ENCODE measurements at places on chromosomes 11 and 22.

- no peak for DNase-seq
These were observed 18.4 kb downstream of the MS4A6E start for GRCh38 chr11:60345489-60345888.

DNA sequence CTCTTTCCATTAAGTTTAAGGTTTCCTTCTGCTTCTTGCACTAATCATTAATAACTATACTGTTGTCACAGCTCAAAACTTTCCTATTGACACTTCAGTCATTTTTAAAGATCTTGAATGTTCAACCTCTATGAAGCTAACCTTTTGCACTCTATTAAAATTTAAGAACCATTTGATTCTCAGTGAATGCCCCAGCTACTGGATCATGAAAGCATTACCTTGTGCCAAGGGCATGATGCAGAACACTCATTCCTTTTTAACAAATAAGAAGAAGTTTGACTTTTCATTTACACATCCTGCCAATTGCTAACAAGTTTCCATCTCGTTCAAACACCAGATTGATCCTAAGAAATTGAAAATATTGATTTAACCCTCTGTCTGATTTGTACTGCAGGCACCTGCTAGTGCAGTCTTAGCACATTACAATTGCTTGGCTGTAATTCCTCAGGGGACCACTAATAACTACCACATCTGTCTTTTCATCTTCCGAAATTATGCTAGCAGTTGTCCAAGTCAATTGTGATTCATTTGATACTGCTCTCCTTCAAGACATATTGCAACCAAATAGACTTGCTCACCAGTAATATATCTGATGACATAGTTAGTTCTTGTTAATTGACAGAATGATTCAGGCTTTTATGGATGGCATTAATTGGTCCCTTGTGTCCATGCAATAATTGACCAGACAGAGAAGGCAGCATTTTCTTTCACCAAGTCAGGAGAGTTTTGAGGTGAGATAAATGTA is 158.4 kb downstream of the TEAD1 start:
- no peak for DNase-seq

DNA sequence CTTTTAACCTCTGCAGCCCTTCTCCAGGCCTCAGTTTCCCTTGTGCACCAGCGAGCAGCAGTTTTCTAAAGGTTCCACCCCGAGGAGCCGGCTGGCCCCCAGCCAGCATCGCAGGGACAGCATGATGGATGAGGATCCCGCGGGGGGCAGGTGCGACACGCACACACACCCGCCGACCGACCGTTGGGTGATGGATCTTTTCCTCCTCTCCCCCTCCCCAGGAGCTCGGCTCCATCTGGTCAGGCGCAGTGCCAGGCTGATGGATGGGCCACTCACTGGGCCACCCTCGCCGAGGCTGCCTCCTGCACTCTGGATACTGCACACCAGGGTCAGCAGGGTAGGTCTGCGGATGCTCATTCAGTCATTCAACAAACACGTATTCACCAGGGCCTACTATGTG is 12.8 kb upstream of the CABP7 start:
- no peak for DNase-seq

GRCh38 chr11:31845331-31845730 is 34.2 kb upstream of the PAX6 start:
- no peak for DNase-seq

DNA sequence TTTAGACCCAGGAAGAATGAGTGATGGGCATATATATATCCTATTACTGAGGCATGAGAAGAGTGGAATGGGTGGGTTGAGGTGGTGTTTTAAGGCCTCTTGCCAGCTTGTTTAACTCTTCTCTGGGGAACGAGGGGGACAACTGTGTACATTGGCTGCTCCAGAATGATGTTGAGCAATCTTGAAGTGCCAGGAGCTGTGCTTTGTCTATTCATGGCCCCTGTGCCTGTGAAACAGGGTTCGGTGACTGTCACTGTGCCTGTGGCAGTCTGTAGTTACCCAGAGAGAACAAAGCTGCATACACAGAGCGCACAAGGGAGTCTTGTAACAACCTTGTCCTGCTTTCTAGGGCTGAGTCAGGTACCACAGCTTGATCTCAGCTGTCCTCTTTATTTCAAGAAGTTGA is 11.7 kb downstream of the LIMK2 start:
- no peak for DNase-seq

DNA sequence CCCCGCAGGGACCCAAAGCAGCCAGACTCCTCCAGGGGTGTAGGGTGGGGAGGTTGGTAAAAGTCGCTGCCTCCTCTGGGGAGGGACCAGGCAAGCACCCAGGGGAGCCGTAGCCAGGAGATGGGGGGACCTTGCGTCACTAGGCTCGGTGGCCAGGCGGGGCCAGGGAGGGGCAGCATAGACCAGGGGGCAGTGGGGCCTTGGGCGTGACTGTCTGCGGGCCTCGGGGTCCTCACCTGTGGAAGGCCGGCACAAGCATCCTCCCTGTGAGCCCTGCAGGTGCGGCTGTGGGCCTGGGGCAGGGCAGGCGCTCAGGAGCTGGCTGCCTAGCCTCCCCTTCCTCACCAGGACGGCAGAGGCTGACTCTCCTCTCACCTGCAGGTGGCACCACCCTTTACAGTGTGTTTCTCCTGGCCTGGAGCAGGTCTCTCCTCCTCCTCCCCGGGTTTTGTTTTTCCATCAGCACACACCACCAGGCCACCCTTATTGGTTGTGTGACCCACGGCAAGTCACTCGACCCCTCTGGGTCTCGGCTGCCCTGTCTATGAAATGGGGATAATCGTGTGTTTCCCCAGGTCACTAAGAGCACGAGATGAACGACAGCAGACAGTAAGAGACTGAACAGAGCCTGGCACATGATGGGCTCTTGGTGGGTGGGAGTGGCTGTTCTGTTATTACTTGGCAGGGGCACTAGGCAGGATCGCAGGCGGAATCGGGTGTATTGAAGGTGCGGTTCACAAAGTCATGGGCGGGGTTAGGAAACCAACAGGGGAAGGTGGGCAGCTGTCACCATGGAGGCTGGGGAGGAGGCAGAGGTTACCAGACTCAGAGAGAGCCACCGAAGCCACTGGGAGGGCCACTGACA is 52.7 kb downstream of the FLRT1 start:
- DNase-seq: no peak

DNA sequence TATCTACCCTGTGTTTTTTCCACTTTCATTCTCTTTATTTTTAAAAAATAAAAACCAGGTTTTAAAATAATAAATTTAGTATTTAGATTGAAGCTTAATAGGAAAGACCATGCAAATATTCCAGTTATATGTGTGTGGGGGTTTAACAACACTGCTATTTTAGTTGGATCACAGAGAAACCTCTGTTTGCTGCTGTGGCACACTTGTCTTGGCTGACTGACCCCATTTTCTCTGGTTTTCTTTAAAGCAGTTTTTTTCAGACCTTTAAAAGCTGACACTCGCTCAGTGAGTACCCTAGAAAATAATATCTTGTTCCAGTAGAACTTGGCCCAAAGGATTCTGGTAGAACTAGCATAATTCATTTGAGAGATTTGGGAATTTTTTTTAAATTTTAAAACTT is 31.6 kb downstream of the ACER3 start:
- no peak for DNase-seq

GRCh38 chr22:49349181-49349835 is 478.4 kb downstream of the BRD1 start:
- no peak for DNase-seq

- no peak for DNase-seq
These were observed 420.9 kb downstream of the TENM4 start for GRCh38 chr11:79019975-79020374.

- no peak for DNase-seq
These were observed 86.0 kb upstream of the GRIK4 start for GRCh38 chr11:120425527-120425926.

Measured in cortex of kidney (tissue), 1 donor.